ENCODE measurements at places on chromosomes 12 and 14.

DNA sequence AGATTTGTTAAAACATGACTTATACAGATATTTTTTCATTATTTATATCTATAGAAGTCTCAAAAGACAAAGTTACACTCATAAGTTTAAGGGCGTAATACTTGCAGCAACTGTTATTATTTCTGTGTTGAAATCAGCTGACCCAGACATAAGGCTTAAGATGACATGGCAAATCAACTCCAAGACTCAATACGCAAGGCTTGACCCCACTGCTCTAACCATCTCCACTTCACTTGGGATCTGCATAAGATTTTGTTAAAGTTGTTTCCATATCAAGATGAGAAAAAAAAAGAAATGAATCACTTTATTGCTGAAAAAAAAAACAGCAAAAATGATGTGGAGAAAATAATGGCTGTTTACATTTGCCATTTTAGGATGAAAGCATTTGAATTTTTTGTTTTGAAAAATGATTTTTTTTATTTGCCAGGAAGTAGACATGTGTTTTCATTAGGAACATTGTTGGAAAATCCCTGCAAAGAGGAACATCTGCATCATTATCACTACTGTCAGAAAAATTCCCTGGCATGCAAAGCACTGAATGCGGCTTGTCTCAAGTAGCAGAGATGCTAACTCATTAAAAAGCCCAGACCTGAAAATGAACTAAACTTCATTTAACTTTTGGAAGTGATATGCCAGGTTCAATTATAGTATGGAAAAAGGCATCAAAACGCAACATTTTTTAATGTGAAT is 73.5 kb downstream of the LIN7A start:
- DNase-seq: no peak

- DNase-seq: no peak
Measured at GRCh38 chr12:42283739-42284138, 42.2 kb downstream of the ZCRB1 start.

GRCh38 chr12:41908206-41908605 is 236.5 kb downstream of the GXYLT1 start:
- peak; percentile 52 for DNase-seq

- DNase-seq: no peak
Measured at GRCh38 chr14:61417883-61418455, 96.6 kb downstream of the PRKCH start.

GRCh38 chr12:132270516-132270915 is 58.9 kb downstream of the GALNT9 start:
- no peak for DNase-seq

- DNase-seq: no peak
Measured at GRCh38 chr12:52257074-52257551, 17.3 kb upstream of the KRT86 start.

DNA sequence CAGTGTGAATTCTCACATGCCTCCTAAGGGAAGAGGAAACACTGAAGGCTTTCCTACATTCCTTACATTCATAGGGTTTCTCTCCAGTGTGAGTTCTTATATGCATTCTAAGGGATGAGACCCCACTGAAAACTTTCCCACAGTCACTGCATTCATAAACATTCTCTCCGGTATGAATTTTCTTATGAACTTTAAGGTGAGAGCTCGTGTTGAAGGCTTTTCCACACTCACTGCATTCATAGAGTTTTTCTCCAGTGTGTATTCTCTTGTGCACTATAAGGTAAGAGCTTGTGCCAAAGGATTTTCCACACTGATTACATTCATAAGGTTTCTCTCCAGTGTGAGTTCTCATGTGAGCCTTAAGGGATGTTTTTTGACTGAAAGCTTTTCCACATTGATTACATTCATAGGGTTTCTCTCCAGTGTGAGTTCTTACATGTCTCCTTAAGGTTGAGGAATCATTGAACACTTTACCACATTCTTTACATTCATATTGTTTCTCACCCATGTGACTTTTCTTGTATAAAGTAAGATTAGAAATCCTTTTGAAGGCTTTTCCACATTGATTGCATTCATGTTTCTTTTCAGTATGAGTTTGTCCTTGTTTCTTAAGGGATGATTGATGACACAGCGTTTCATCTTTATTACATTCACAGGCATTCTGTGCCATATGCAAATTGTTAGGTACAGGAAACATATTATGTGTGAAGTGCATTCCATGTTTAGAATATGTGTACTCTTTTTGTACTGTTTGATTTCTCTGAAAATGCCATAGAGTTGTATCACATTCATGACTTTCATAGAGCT is 9.5 kb downstream of the ZNF891 start:
- no peak for DNase-seq

- DNase-seq: no peak
Measured at GRCh38 chr14:101813171-101813759, 51.8 kb downstream of the PPP2R5C start.

- peak; percentile 43 for DNase-seq
Measured at GRCh38 chr14:67240168-67240932, 885 bp upstream of the PALS1 start.

DNA sequence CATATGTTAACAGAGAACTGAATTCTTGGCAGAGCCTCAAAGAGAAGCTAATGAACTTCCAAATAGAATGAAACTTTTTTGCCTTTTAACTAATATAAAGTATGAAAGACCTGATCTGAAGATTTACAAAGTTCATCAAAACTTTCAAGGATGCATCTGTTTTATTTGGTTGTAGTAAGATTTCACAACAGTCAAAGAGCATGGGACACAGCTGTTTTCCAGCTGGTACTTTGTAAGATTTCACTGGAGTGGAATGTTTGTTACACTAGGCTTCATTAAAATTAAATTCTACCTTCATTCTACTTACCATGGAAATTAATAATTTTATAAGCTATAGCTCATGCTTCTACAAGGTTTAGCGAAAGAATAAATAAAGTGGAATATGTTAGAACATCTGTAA is 351.2 kb downstream of the SLC6A15 start:
- DNase-seq: no peak

DNA sequence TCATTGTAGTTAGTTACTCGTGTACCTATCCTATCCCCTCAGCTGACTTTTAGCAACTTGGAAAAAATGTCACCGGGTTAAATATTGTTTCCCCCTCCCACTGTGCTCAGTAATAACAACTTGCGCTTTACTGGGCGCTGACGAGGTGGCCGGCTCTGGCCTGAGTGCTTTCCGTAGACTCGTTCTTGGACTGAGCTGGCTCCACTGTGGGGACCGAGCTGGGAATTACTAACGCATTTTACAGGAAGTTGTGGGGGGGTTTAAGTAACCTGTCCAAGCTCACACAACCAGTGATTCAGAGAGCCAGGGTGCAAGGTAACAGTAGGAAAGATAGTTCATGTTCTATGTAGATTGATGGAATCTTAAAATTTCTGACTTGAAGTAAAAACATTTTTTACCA is 82.5 kb upstream of the KICS2 start:
- DNase-seq: no peak

DNA sequence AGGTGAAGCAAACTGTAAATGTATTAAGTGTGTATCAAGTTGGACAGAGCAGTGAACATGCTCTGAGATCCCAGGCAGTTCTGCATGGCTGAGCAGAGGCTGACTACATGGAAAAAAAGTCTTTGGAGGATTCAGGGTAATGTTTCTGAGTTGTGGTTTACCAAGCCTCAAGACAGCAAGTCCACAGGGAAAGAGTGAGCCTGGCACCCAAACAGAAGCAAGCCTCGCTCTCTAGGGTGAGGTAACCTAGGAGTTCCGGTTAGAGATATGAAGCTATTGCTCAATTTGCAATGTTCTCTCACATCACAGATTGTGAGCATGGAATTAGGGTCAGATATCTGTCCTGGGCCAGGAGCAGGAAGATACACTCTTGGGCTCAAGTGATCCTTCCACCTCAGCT is 158.6 kb downstream of the MON2 start:
- no peak for DNase-seq

- peak; percentile 52 for DNase-seq
Measured at GRCh38 chr14:70013271-70013873, 134.2 kb downstream of the SMOC1 start.

- DNase-seq: no peak
Measured at GRCh38 chr12:31363416-31363809, 37.5 kb upstream of the SINHCAF start.

DNA sequence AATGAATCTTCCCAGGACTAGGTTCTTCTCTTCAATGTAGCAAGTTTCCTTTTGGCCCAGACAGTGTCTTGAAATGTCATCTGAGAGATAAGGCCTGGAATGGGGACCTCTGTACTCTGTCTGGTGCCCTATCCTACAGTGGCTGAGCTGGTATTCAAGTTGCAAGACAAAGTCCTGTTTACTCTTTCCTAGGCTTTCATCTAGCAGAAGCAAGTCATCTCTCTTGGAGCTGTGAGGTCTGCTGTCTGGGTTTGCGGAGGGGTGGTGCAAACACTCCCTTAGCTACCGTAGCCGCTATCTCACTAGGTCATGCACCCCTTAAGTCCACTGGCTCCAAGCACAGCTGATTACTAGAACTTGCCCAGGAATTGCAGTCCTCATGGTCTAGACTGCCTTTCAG is 149.7 kb upstream of the SLC16A7 start:
- no peak for DNase-seq

- no peak for DNase-seq
Measured at GRCh38 chr14:81655423-81656314, 122.0 kb upstream of the SEL1L start.

- peak; percentile 68 for DNase-seq
Measured at GRCh38 chr12:75705749-75706711, 194.6 kb upstream of the KRR1 start.

- peak; percentile 74 for DNase-seq
Measured at GRCh38 chr12:111444925-111445725, 39.4 kb downstream of the SH2B3 start.

- no peak for DNase-seq
Measured at GRCh38 chr12:82069931-82070514, 288.2 kb downstream of the CCDC59 start.

DNA sequence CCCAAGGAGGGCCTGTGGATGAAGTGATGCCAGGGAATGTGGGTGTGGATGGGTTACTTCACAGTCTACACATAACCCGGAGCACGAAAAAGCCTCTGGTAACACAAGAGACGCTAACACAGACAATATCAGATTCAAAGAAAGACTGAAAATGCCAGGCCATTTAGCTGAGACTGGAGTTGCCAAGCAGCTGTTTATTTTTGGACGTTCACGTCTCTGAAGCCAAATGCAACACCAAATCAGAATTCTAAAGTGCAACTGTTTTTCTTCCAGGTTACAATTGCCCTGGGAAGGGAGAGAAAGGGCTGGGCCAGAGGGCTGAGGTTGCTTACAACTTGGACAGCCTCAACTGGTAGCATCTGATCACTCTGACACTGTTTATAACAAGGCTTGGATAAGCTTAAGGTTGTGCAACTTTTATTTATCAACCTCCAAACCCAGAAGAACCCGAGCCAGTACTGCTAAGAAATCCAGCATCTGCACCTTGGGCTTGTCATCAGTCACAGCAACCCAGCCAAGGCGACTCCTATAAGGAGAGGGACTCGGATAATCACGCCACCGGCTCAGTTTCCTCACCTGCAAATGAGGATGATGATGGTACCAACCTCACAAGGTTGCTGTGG is 24.8 kb downstream of the NUAK1 start:
- DNase-seq: no peak

DNA sequence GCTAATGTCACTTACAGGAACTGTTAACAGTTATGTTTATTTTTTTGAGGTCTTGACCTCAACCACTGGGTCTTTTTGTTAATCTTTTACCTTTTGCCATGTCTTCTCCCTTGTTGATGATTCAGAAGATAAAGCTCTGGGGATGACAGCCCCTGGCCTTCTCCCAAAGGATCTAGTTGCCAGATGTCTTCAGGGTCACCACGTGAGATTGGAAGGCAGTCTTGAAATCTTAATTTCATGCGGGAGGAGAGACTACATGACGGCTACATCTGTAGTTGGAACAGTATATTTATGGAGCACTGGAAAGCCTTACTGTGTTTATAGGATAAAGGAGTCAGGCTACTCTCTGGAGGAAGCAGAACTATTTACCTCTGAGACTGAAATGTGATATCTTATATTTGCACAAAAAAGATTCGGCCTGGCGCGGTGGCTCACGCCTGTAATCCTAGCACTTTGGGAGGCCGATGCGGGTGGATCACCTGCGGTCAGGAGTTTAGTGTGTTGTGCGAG is 5.6 kb downstream of the MLEC start:
- DNase-seq: no peak

- peak; percentile 2 for DNase-seq
Measured at GRCh38 chr12:75011120-75011519, 198.5 kb downstream of the KCNC2 start.

GRCh38 chr12:51437431-51437830 is 12.8 kb downstream of the SLC4A8 start:
- DNase-seq: no peak

DNA sequence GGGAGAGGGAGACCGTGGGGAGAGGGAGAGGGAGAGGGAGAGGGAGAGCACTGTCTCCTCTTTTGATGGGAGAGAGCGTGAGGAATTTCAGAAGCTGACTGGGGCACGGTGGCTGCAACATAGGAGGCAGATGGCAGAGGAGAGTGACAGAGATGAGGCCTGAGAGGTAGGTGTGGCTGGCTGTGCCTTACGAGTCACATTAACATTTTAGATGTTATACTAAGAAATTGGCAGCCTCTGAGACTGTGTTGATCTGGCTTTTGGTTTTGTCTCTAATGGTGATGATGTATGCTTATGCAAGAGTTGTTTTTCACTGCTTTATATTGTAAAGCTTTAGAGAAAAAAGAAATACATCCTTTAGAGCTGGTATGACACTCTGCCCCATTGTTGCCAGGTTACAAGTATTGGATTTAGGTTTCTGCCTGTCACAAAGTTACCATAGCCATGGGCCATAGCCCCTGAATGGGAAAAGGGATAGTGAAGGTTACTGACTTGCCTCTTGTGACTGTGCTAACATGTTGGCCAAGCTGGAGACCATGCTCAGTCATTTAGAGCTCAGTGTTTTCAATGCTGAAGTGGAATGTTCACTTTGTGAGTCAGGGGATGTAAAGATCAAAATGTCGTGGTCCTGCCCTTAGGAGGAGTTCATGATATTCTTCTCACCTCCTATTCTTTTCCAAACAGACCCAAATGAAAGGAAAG is 186.2 kb downstream of the SYNE2 start:
- no peak for DNase-seq

GRCh38 chr12:45989721-45990467 is 480 bp downstream of the SCAF11 start:
- peak; percentile 75 for DNase-seq

DNA sequence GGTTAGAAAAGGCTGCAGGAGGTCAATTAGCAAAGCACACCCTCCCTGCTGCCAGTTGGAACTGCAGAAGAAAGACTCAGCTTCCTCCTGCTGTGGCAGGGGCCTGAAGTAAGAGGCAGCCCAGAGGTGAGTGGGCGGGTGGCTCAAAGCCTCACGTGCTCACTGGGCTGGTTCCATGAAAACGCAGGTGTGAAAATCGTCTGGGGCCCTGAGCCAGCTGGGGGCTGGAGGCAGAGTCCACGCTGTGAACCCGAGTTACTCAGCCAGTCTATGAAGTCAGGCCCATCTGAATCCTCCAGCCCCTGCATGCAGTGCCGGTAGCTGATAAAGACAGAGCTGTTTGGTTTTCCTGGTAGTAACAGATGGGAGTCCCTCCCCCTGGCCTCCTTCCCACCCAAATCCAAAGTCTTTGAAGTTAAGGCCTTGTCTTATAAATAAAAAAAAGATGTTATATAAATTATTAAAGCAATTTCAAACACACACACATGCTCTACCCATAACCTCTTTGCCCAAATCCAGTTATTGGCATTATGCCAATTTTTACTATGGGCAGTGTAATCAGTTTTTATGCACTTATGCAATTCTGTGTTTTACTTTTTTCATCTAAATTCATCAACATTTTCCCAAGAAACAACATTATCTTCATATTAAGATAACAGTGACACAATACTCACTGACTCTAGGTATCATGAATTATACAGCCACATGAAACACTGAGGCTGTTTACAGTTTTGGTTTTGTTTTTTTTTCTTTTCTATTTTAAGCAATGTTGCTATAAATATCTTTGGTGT is 57.9 kb upstream of the PNMA1 start:
- DNase-seq: no peak

GRCh38 chr12:53344824-53345485 is 8.8 kb upstream of the SP7 start:
- DNase-seq: peak; percentile 72
